ENCODE measurements at places on chromosomes 5 and 9.

DNA sequence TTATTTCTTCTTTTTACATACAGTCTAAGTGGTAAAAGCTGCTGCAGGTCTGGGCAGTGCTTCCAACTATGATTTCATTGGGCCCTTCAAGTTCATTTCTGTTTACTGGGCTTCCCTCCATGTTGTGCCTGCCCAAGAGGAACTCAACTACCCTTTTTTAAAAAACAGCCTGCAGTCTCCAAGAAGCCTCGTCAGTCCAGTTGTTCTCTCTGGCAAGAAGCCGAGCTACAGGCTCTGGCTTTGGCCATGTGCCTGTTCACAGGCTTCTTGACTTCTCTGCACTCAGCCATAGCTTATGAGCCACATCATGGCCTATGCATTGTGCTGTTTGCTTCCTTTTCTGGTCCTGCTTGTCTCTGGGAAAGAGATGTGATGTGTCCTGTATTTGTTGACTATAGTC, 119.7 kb upstream of the PJA2 start:
- DNase-seq = no peak

GRCh38 chr9:12318732-12319685, 374.2 kb upstream of the TYRP1 start:
- DNase-seq = no peak

- DNase-seq = no peak
These were observed 19.5 kb downstream of the TTC33 start for GRCh38 chr5:40736103-40736875.

DNA sequence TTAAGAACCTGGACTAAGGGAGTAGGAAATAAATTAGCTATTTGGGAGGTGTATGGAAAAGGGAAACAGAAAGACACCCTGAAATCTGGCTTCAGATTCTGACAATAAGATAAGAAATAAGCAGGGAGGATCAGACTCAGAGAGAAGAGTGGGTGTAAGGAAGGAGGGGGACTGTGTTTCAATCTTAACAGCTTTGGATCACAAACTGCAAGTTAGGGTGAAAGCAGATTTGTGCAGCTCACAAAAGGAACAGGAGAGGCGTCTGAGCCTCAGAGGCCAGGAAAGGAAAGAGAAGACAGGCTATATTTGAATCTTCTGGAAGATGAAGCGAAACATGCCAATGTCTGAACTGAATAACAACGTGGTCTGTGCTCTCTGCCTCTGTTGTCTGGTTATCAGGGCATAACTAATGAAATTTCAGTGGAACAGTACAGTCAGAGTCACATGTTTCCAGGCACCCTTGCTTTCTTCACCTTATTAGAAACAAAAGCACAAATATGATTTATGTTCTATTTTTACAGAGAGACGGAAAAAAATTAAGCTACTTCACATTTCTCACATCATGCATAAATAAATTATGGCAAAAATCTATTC, 26.6 kb downstream of the SGTB start:
- DNase-seq = no peak

DNA sequence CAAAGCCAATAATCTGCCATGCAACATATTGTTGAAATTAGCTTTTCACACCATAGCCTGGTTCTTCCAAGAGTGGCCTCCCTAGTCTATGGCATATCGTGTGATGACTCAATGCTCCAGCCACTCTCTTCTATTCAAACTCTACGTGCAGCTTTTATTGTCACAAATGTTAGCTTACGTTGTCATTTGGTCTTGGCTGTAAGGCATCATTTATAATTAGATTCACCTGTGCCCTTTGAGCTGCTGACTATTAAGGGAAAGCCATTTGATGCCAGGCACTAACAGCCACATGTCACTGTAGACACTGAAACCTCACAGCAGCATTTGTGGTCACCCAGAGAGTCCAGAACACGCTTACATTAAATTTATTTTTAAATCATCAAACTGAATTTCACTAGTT, 66.8 kb downstream of the APBA1 start:
- DNase-seq = no peak

GRCh38 chr5:53246042-53246836, 136.7 kb upstream of the MOCS2 start:
- DNase-seq = no peak

DNA sequence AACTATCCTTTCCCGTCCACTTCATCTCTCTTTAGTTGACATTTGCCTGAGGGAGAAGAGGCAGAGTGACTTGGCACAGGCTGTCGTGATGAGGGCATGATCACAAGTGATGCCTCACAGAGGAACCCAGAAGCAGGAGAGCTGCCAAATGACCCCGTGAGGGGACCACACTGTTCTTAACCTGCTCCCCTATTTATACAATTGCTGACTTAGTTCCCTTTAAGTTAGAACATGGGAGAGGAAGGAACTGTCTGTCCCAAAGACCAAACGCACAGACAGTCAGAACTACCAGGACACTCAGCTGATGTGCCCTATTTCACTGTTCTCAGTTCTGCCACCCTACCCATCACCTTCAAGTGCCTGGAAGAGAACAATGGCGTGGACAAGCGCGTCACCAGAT, 73.7 kb downstream of the SLC1A3 start:
- DNase-seq = no peak

DNA sequence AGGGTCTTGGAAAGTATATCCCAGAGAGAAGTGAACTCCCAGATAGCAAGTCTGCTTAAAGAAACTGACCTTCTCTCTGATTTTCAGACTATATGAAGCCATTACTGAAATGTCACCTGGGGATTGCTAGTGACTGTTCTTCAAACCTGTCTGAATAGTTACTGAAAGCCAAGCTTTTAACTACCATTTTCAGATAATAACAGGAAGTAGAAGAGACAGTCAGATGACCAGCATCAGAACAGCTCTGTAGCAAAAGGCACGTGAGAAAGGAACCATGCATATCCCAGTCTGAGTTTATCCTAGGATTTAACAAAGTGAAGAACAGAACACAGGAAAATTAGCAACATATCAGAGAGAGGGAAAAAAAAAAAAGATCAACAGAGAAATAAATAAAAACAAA, 74.9 kb upstream of the SELENOP start:
- DNase-seq = no peak

DNA sequence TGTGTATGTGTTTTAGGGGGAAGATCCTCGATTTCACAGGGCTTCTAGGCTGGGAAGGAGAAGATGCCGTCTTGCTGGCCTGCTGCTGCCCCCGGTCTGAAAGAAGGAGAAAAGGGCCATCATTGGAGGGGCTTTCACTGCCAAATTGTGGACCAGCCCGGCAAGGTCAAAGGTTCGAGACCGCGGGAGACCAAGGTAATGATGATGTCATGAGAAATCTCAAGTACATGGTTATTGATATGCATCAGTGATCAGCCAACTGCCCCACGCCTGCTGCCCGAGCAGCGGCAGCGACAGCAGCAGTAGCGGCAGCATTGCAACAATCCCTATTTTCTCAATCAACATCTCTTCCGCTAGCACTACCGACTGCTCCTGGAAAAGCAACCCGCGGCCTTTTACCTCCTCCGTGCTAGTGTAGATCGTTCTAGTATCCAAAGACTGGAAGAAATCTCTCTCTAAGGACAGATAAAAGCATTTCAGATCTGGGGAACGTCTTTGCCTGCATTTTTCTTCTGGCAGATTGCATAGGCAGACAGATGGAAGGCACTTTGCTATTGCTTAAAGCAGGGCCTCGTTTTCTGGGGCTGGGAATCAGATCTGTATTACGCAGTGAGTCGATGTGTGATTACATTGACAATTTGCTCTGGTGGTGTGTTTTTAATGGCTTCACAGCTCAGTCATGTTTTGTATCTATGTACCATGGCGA, 215.3 kb downstream of the MEF2C start:
- no peak for DNase-seq

- no peak for DNase-seq
These were observed 7.5 kb upstream of the RMND5B start for GRCh38 chr5:178123094-178123965.

GRCh38 chr5:115577741-115578140, 24.5 kb downstream of the TICAM2 start:
- DNase-seq = no peak

All from stimulated activated CD8-positive, alpha-beta memory T cell treated with anti-CD3 and anti-CD28 coated beads, Interleukin-7, amount 100 ng/mL, for 4 hours (primary cell).